ENCODE measurements at places on chromosomes 3 and 15.

DNA sequence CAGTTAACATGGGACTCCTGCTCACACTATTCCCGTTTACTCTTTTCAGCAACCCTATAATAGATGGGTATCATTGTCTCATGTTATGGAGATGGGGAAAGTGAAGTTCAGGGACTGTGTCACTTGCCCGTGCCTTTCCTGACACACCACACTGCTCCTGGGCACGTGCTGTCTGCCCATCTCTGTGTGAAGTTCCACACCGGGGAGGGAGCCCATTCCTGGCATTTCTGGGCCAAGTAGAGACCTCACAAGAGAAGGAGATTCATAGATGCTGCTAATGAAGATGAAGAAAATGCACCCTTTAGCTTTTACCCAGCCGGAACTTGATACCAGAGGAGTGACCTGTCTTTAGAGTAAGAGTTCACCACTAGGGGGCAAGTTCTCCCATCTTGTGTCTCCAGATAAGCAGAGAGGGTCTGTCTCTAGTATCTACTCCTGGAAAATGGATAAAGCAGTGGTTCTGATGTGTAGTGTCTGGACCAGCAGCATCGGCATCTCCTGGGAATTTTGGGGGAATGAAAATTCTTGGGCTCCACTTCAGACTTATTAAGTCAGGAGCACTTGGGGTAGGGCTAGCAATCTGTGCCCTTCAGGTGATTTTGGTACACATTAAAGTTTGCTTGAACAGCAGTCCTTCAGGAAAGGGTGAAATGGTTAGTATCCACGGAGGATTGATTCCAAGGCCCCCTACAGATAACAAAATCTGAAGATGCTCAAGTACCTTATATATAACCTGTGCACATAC is 2.0 kb upstream of the TOPBP1 start:
- DNase-seq: peak; percentile 6

- DNase-seq: no peak
Measured at GRCh38 chr3:55673764-55674163, 186.7 kb upstream of the WNT5A start.

DNA sequence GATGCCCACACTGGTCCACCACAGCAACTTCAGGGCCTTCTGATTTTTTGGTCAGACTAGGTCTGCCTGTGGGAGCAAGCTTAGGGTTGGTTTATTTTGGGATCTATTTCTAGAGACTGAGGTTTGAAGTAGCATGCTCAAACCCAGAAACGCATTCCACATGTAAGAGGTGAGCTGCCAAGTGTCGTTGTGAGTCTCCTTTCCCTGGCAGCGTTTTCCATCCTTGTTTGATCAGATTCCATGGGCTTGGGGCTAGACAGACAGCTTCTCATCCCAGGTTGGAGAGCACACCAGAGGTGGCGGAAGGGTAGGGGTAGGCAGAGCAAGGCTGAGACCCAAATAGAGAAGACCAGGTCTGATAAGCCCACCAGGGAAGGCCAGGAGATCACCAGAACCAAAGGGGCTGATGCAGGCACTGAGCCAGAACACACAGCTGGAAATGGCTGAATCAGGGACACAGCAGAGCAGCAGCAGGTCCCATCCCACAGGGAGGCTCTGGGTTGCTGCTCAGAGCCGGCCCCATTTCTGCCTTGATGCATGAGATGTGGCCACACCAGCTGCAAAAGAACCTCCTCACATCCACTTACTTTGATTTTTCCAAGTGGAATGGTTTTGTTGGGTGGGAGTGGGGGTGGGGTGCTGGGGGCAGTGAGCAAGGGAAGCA is 186.8 kb downstream of the THSD4 start:
- no peak for DNase-seq

DNA sequence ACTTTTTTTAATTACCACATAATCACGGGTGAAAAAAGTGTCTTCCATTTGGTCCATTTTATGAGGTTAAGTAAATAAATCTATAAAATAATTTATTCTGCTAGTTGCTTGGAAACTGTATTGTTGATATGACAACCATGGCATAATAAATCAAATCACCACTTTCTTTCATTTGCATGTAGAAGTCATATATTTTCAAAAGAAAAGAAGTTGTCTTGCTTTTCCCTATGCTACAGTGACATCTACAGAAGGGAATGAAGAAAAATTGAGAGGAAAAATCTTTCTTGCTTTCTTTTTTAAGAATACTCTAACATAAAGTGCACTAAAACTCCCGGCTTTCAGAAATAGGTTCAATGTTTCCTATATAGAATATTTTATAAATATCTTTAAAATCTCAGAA is 228.5 kb downstream of the ZBBX start:
- DNase-seq: no peak

- DNase-seq: no peak
Measured at GRCh38 chr3:189652042-189652441, 20.9 kb downstream of the TP63 start.

- no peak for DNase-seq
Measured at GRCh38 chr3:38620236-38620635, 29.3 kb downstream of the SCN5A start.

All from hypothalamus (tissue), 51 donors.